ENCODE measurements at places on chromosomes 16 and 17. TPM values are rescaled to one million over a fixed set of nuclear protein-coding genes. Genes with fewer than 3 reads are reported as not detected.

Gene SYT17
- 2.8 TPM for total RNA-seq

Gene PRSS33
- total RNA-seq: not detected

Gene TNP2
- not detected for total RNA-seq

Gene KRTAP4-3
- not detected for total RNA-seq

DNA sequence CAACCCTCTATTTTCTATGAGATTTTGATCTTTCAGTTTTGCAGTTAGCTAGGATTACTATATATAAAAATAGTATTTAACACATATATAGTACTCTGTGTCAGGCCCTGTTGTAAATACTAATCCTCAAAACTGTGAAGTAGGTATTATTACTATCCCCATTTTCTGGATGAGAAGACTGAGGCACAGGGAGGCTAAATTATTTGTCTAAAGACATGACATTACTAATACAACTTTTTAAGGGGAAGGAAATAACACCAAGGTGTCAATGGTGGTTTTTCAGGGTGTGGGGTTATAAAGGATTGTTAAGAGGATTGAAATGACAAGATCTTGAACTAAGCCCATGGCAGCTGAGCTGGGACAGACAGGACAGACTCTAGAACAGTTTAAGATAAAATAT lies 4.1 kb upstream of the WSB1 start:
- no peak overlapping the region for H3K4me3 ChIP-seq
- peaks cover 5% of the 10 kb centered on the region for H3K4me1 ChIP-seq
- H3K27ac ChIP-seq: no peak overlapping the region
- H3K27me3 ChIP-seq: no peaks in the 10 kb centered on the region
- no peaks in the 10 kb centered on the region for H3K36me3 ChIP-seq
- no peak for DNase-seq

DNA sequence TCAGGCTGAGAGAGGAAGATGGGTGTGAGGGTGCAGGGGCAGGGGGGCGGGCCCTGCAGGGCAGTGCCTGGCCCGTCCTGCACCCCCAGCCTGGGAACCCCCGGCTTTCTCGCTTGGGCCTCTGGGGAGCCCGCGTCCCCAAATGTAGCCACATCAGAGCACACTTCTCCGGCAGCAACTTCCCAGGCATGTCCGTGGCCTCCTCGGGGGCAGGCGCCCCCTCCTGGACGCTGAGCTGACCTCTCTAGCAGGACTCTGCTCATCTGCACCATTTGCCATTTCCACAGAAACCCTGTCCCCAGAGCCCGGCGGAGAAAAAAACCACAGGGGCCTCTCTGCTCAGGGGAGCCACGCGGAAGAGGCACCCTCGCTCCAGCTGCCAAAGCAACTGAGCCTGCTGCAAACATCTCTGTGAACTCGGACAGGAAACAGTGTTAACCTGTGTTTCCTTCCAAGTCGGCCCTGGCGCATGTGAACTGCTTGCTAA lies 63.4 kb downstream of the KLHDC4 start:
- no peak overlapping the region for H3K27ac ChIP-seq
- H3K36me3 ChIP-seq: peaks cover 10% of the 10 kb centered on the region
- DNase-seq: no peak
- H3K4me3 ChIP-seq: no peak overlapping the region

GRCh38 chr16:89202422-89203215 lies 2.3 kb upstream of the SLC22A31 start:
- peaks cover 4% of the 10 kb centered on the region for H3K4me1 ChIP-seq
- H3K27ac ChIP-seq: no peak overlapping the region
- peaks cover 18% of the 10 kb centered on the region for H3K27me3 ChIP-seq
- no peak overlapping the region for H3K4me3 ChIP-seq
- no peaks in the 10 kb centered on the region for H3K36me3 ChIP-seq

DNA sequence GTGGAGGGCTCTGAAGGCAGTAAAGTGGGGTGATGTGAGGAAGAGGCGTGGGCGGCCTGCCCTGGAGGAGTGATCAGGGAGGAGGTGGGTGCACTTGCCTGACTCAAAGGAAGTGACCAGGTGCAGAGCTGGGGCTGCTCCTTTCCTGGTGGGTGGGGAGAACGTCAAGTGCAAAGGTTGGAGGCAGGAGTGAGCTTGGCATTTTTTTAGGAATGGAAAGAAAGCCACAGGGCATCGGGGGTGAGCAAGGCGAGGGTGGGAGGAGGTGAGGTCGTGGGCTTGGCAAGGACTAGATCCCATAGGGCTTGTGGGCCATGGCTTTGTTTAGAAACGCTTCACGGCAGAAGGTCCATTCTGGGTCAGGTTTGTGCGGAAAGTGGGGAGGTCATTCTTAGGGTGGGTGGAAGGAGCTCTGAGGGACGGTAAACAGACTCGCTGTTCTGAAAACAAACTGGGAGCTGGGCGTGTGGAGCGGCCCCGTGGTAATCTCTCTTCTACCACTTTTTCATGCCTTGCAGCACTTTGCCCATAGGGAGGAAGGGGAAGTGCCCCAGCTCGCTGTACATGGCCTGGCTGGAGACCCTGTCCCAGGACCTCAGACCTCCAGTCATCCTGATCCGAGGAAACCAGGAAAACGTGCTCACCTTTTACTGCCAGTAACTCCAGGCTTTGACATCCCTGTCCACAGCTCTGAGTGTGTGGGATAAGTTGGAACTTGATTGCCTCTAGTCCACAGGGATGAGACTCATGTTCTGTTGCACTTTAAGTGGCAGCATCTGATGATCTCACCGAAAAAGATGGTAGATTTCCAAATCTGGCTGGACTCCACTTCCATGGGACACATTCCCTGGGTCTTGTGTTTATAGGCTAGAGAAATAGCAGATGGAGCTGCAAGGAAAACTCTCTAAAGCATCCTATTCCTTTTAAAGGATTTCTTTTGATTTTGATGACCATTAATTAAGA lies 18.9 kb upstream of the HERPUD1 start:
- no peaks in the 10 kb centered on the region for H3K27me3 ChIP-seq
- peaks cover 19% of the 10 kb centered on the region for H3K4me1 ChIP-seq
- no peaks in the 10 kb centered on the region for H3K36me3 ChIP-seq
- H3K27ac ChIP-seq: peak overlapping the region; percentile 54
- H3K4me3 ChIP-seq: no peak overlapping the region
- no peak for DNase-seq

GRCh38 chr17:81711814-81712467 lies at the start of gene SLC25A10:
Gene SLC25A10, plus strand, starts transcription at chr17:81712284. Its CDS starts 143 bp downstream, at chr17:81712427.
- DNase-seq: peak; percentile 89
- peaks cover 8% of the 10 kb centered on the region for H3K36me3 ChIP-seq
- H3K4me1 ChIP-seq: peaks cover 23% of the 10 kb centered on the region
- no peak within 1 kb of the TSS for H3K27ac ChIP-seq

GRCh38 chr17:59893676-59894100 lies 767 bp downstream of the RPS6KB1 start:
- peak; percentile 37 for DNase-seq
- peaks cover 23% of the 10 kb centered on the region for H3K4me1 ChIP-seq
- H3K36me3 ChIP-seq: no peaks in the 10 kb centered on the region
- no peaks in the 10 kb centered on the region for H3K27me3 ChIP-seq
- H3K4me3 ChIP-seq: peak overlapping the region; percentile 25

DNA sequence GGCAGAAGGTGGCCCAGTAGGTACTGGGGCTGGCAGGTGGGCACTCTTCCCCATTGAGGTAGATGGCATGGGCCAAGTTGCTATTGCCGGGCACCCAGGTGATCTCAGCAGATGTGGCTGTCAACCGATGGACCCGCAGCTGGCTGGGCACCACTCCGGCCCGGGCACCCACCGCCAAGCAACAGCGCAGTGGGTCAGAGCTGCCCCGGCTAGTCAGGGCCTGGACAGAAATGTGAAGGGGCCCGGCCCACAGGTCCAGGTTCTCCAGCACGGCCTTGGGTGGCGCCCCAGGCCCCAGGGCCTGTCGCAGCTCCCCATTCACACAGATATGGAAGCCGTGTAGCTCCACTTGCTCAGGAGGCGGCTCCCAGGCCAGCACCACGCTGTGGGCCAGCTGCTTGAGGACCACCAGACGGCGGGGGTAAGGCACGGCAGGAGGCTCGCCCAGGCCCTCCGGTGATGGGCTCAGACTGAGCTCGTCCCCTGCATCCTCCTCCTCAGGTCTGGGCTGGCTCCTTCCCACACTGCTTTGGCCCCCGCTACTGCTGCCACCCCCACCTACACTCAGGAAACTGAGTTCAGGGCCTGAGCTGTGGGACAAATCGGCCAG lies 16.5 kb downstream of the TSPOAP1 start:
- no peaks in the 10 kb centered on the region for H3K27me3 ChIP-seq
- H3K4me1 ChIP-seq: no peaks in the 10 kb centered on the region
- H3K4me3 ChIP-seq: no peak overlapping the region
- H3K36me3 ChIP-seq: no peaks in the 10 kb centered on the region
- no peak overlapping the region for H3K27ac ChIP-seq
